ENCODE measurements at places on chromosomes 3 and 15.

DNA sequence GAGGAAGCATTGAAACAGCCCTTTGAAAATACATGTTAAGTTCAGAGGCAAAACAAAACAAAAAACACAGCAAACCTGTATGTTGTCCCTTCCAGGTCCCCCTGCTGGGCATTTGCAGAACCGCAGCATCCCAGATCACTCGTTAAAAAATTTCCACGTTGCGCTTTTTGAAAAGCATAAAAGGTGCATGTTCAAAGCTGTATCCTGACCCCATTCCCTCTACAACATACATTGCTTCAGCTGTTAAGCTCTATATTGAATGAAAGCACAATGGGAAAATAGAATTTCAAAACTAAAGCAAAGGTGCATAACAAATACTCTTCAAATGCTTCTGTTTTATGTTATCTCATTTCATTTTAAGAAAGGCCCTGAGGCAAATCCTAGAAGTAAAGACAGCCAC, 328.3 kb downstream of the THSD4 start:
- no peak for DNase-seq

GRCh38 chr3:195699860-195700259, 20.9 kb upstream of the MUC20 start:
- DNase-seq, result no peak

DNA sequence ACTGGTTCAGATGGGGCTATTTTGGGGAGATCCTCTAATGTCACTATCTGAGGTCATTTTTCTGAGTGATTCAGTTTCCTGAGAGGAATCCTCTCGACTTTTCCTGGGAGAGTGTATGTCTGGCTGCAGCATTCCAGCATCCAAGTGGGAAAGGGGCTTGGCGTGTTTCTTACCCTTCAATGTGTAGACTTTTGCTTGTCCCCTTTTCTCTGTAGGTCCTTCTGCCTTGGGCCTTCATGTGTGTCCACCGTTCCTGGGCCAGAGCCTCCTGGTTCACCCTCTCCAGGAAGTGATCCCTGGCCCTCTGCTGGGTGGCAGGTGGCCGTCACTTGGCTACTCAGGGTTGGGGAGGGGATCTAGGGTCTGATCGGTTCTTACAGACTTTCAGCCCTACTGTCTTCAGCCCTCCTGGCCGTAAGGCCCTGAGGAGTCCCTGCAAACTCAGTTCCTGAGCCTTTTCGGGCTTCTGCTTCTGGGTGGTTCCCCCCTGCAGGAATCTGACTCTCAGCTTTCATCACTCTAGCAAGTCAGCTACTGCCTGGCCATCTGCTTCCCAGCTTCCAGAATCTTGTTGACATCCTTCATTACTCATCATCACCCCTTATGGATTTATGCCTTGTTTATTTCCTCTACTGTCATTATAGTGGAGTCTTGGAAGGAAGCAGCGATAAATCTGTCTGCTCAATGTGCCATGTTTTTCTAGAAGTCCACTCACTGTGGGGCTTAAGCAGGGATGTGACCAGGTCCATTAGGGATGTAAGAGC, 36.5 kb downstream of the GOLGA6L10 start:
- no peak for DNase-seq

GRCh38 chr15:70701891-70702568, 61.3 kb downstream of the UACA start:
- no peak for DNase-seq

GRCh38 chr3:130892759-130893375, 1.0 kb upstream of the ATP2C1 start:
- DNase-seq, result peak; percentile 78

DNA sequence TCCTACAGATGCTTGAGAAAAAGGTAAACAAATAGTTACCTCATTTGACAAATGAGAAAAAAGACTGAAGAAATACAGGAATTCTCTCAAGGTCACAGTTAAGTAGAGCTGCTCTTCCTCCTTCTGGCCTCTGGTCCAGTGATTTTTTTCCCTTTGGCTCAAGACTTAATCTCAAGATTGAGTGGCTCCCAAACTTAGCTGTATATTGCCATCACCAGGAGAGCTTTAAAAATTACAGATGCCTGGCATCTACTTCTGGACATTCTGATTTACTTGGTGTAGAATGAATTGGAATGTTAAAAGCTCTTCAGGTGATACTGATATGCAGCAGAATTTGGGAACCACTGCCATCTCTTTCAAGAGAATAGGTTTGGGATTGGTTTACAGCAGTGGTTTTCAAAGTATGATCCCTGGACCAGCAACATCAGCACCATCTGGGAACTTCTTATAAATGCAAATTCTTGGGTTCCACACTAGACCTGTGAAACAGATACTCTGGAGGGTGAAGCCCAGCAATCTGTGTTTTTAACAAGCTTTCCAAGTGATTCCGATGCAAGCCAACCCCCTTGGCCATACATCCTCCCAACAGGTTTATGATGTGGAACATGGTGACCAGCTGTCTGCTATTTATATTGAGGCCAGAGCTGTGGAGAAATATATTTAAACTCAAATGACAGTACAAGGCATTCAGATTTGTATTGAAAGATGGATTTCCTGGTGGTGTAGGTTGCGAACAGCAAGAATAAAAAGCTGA, 333.0 kb upstream of the RARB start:
- DNase-seq, result no peak

- no peak for DNase-seq
These were observed 4.3 kb downstream of the ZNF860 start for GRCh38 chr3:31985831-31986230.

DNA sequence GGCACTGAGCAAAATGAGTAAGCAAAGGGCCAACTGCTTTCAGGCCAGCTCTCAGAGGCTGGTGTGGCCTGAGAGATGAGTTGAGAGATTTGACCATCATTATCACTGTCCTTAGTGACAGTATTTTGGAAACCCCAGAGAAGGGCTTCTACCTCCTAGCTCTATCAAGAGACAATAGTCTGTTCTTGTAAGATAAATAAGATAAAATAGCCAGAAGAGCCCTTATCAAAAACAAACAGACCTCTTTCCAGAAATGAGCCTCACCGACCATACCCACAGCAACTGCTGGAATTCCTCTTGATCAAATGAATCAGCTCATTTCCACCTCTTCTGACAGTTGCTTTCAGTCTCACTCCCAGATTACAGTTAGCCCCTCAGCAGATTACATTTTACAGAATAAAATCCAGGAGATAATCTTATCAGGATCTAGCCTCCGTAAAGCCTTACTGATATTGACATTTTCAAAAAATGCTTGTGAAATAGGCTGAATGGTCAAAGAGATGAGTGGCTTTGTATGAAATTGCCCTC, 4.5 kb downstream of the HDC start:
- DNase-seq, result no peak

DNA sequence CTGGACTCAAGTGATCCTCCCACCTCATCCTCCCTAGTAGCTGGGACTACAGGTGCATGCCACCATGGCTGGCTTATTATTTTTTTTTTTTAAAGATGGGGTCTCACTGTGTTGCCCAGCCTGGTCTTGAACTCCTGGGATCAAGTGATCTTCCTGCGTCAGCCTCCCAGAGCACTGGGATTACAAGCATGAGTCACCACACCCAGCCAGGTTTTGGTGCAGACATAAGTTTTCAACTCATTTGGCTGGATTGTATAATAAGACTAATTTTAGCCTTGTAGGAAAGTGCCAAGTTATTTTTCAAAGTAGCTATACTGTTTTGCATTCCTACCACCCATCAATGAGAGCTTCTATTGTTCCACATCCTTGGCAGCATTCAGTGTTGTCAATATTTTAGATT, 32.1 kb downstream of the BUB1B start:
- DNase-seq, result no peak

DNA sequence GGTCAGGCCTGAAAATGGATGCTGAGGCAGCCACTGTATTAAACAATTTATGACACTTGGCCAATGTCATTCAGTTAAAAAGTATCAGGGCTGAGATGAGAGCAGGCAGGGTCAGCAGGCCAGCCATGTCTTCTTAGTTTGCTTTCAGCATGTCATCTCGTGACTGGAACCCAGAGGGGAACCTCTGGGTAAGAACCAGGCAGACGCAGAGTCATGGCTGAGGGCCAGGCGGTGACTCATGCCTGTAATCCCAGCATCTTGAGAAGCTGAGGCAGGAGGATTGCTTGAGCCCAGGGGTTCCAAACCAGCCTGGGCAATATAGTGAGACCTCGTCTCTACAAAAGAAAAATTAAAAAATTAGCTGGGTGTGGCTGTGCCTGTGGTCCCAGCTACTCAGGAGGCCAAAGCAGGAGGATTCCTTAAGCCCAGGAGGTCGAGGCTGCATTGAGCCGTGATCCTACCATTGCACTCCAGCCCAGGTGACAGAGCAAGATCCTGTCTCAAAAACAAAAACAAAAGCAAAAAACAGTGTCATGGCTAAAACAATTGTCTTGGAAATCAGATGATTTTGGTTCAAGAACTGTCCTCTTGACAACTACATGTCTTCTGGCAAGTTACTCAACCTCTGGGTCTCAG, 11.7 kb downstream of the BCL2L10 start:
- no peak for DNase-seq

- DNase-seq, result no peak
These were observed 197.2 kb downstream of the MEIS2 start for GRCh38 chr15:36903195-36903594.

GRCh38 chr3:156626104-156626503, 48.3 kb upstream of the TIPARP start:
- no peak for DNase-seq

- peak; percentile 55 for DNase-seq
These were observed 24.9 kb upstream of the SIAH2 start for GRCh38 chr3:150787741-150788370.

DNA sequence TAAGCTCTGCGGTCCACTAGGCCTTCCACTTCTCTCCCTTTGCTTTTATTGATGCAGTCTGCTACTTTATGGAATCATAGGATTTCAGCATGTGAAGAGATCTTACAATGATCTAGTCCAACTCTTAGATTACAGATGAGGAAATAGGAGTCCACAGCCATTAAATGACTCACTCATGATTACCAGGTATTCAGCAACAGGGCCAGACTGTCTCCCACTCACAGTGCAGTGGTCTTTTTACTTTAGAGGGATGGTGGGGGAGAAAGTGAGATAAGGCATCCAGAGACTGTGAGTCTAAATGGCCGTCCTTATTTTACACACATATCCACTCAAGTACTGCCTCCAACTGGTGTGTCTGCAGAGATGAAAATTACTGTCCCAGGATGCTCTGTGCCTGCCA, 88.5 kb upstream of the SKOR1 start:
- DNase-seq, result no peak

GRCh38 chr3:151075869-151076562, 9.4 kb upstream of the MED12L start:
- no peak for DNase-seq

DNA sequence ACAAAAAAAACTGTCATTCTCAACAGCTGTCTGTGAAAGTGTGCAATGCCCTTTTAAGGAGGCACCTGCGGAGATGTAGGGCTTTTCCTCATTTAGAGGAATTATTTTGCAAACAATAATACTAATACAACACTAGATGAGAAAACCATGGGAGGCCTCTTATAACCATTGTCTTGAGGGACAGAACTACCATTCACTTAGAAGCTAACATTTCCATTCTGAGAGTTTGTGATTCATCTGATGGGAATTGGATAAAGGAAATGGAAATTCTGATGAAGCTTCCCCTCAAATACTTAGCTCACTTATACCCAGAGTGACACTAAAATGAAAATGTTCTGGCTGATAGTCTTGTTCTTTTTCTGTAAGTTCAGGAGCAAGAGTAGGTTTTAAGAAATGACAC, 147.7 kb downstream of the CADPS start:
- no peak for DNase-seq

- DNase-seq, result no peak
These were observed 28.6 kb downstream of the ITGA11 start for GRCh38 chr15:68403161-68403941.

DNA sequence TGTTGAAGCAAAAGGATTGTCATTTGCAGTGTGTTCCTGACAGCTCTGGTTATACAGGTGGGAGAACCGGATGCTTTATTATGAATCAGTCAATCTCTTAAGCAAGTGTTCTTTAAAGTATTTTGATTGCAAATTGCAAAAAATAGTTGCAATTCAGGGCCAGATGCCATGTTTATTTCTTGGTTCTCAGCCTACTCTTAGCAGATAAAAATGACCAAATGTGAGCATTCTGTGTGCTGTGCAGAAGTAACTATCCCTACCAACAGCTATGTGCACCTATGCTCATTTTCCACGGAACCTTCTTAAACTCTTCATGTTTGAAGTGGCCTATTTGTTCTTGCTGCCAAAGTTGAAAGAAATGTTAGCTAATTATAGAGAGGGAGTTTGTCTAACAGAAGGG, 262.3 kb upstream of the RASGRP1 start:
- no peak for DNase-seq

DNA sequence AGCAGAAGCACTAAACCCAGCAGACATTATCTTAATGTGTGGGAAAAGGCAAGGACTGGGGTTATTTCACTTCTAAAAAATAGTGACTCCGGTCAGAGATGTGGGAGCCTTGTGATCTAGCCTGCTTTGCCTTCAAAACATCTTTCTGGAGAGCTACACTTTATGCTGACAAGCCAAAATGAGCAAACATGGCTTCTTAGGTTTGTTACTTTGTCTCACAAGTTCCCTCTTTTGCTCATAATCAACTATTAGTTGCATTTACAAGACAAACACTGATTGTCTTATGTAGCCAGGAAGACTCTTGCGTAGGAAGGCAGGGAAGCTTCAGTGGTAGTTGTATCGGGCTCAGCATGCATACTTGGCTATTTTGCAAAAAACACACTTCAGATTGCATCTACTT, 129.2 kb downstream of the NUP210 start:
- no peak for DNase-seq

- no peak for DNase-seq
These were observed 41.1 kb upstream of the SKOR1 start for GRCh38 chr15:67784090-67784781.

DNA sequence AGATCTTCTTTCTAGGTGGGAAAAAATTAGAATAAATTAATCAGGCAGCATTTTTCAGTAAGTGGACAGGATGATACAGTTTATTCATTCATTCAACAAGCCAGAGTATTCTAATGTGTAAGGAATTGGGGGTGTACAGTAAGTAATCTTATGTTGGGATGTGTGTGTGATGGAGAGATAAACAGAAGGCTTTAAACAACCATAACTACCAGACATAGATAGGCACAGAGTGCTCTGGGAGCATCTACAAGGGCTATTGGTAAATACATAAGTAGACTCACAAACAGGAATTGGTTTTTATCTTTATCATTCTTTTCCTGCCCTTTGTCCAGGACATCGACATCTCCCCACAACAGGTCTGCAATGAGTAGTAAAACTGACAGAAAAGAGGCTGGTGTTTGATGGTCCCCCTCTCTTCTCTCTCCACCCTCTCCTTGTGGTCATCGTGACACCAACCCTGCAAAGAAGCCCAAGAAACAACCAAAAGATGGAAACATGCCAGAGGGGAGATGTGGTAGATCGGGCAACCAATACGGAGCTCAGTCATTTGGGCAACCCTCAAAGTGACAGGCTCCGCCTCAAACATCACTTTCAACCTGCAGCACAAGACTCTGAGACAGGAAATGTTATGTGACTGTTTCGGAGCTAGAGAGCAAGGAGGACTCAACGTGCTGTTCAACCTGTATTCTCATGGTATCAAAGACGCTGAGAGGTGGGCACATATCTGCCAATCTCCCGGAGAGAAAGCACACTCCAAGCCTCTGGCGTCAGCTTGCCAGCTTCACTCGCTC, 28.7 kb upstream of the B3GNT5 start:
- no peak for DNase-seq
